ENCODE measurements at places on chromosomes 4 and X.

DNA sequence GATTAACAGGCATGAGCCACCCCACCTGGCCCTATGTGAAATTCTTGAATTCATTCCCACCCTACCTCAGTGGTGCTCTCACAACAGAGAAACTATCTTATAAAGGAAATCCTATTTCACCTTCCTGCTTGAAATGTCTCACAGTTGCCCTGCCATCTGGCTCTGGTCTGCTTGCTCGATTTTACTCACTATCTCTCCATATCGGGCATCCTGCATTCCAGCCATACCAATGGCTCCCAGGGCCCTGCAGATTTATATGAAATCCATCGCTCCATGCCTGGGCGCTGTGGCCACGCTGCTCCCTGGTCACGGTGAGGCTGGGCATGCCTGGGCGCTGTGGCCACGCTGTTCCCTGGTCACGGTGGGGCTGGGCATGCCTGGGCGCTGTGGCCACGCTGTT, 15.8 kb downstream of the SORBS2 start:
- no peak for DNase-seq

DNA sequence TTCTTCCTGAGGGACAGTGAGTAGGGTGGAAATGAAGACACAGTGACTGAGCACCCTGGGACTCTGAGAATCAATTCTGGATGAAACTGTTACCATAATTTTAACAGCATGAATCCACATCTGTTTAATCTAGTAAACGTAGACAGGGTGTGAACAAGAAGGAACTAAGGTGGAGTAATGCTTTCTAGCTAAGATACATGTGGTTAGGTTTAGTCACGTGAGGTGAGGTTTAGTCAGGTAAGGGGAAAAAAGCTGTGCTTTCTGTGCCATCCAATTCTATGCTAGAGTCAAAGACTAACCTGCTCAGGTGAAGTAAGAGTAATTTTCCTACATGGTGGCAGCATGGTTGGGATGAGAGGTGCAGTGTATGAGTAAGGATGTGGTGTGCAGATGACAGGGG, 54.0 kb upstream of the C4orf54 start:
- DNase-seq: no peak

DNA sequence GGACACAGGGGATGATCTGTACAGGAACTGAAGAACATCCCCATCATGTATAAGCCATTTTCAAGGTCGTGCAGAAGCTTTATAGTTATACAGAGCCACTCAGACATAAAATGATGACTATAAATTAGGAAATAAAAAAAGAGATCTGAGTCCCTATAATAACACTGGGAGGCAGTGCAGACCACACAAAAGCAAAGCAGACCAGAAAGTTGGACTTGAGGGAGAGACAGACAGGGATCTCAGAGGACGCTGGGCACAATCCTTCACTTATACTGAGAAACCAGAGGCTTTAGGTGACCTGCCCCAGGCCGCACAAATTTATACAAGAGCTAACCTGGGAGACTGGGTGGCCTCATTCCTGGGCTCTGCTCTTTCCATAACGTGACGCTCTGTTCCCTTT, 70.5 kb downstream of the HADH start:
- peak; percentile 9 for DNase-seq

GRCh38 chr4:188841523-188841922, 702.3 kb downstream of the TRIML1 start:
- no peak for DNase-seq

GRCh38 chr4:74364256-74364651, 691 bp upstream of the EREG start:
- DNase-seq: no peak

- no peak for DNase-seq
Observed at GRCh38 chr4:103375278-103375677, 177.1 kb upstream of the CENPE start.

DNA sequence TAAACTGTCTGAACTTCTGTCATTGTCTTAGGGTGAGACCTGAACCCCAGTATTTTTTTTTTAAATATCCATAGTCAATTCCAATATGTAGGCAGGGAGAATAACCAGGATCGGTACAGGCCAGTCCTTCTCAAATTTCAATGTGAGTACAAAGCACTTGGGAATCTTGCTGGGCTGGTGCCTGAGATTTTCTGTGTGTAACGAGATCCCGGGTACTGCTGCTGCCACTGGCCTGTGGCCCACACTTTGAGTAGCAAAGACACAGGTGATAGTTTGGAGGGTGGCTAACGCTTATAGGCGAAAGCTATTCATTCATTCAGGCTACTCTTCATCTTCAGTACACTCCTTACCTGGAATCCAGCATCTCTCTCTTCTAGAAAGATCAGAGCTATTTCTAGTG, 923.6 kb upstream of the TENM3 start:
- no peak for DNase-seq

DNA sequence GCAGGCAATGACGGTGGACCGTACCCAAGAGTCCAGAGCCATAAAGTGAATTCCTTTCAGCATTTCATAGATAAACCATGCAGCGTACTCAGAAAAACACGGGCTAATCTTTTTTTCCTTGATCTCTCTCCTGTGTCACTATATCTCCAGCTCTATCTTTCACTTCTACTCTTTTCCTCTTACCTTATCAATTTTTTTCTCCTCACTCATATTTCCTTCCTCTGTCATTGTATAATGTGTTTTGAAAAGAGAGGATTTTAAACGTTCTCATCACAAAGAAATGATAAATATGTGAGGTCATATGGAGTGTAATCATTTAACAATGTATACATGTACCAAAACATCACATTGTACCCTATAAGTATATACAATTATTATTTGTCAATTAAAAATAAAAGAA, 176.5 kb downstream of the CPE start:
- no peak for DNase-seq

GRCh38 chrX:51332188-51332942, at the start of gene NUDT10:
TSS of gene NUDT10 (plus strand) at chrX:51332822. CDS start at chrX:51332966, 144 bp downstream.
- DNase-seq: no peak

DNA sequence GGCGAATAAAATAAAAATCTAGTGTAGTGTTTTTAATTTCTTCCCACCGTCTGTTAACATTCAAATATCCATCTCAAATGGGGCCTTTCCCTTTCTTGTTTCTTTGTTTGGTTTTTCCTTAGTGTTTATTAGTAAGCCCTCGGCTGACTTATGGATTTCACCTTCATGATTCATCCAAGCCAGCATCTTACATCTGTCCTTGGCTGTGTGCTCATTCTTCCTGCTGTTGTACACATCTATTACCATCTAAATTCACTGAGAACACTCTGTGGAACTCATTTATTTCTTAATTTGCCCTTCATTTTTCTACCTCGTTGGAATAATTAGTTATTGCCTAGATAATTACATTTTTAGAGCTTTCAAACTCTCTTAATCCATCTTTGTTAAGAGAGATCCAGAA, 84.9 kb downstream of the SPCS3 start:
- DNase-seq: no peak

DNA sequence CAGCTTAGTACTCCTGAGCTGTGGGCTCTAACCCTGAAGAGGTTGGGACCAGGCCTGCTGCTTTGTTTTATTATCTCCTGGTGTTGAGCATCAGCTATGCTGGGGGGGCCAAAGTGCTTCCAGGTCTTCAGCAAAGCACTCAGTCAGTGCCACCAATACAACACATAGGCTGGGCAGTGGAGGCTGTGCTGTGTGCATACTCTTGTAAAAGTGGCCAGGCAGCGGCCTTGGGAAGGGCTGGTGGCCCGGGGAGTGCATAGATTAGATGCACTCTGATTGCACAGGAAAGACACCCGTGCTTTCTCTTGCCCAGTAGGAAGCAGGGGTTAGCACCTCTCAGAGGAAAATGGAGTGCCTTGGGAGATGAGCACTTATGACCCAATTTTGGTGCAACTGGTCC, 534.0 kb downstream of the ARAP2 start:
- no peak for DNase-seq

DNA sequence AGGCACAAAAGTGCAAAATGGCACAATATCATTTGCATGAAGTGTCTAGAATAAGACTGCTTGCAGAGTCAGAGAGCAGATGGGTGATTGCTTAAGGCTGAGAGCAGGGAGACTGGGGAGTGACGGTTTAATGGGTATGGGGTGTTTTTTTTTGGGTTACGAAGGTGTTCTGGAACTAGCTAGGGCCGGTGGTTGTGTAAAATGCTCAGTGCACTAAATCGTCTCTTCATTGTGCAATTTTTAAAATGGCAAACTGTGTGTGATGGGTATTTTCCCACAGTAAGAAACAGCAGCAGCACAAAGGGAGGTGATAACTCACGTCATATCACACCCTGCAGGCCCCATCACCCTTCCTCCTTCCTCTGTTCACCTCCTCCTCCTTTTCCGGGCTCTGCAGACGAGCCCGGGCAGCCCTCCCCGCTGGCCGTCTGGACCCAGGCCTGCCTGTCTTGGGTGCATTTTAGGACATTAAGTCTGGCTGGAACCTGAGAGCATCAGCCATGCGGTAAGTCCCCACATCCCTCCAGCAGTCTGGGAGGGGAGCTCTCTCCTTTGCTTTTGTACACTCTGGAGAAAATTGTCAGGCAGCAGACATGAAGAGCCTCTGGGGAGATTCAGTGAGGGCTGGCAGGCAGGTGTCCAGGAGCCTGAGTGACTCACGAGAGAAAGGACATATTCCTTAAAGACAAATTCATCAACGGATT, 42.7 kb downstream of the ASMT start:
- no peak for DNase-seq

GRCh38 chrX:44503560-44503959, 39.1 kb downstream of the FUNDC1 start:
- no peak for DNase-seq

DNA sequence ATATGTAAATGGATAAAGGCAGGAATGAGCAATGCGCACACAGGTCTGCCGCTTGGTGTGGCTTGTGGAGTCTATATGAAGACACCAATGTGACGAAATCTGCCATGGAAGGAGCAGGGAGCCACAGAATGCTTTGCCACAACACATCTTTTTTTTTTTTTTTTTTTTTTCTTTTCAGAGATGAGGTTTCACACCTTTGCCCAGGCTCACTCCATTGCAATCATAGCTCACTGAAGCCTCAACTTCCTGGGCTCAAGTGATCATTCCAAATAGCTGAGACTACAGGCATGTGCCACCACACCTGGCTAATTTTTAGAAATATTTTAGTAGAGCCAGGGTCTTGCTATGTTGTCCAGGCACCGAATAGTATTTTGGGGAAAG, 17.4 kb upstream of the SLC34A2 start:
- no peak for DNase-seq

DNA sequence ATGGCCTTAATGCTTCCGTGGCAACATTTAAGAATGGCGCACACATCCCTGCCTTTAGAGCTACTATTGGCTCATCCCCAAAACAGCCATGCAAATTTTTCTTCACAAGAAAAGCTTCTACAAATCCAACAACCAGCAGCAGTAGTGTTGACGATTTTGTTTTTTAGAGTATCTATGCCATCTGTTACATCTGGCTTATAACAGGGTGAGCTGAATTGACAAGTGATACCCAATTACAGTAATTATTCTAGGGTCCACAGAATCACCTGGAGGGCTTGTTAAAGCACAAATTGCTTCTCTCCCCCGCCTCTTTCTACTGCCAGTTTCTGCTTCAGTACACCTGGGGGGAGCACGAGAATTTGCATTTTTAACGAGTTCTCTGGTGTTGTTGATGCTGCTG, 34.1 kb downstream of the DCHS2 start:
- DNase-seq: no peak

GRCh38 chr4:55682295-55682694, 46.2 kb upstream of the NMU start:
- DNase-seq: no peak

GRCh38 chr4:158728236-158728635, 5.0 kb upstream of the PPID start:
- no peak for DNase-seq

DNA sequence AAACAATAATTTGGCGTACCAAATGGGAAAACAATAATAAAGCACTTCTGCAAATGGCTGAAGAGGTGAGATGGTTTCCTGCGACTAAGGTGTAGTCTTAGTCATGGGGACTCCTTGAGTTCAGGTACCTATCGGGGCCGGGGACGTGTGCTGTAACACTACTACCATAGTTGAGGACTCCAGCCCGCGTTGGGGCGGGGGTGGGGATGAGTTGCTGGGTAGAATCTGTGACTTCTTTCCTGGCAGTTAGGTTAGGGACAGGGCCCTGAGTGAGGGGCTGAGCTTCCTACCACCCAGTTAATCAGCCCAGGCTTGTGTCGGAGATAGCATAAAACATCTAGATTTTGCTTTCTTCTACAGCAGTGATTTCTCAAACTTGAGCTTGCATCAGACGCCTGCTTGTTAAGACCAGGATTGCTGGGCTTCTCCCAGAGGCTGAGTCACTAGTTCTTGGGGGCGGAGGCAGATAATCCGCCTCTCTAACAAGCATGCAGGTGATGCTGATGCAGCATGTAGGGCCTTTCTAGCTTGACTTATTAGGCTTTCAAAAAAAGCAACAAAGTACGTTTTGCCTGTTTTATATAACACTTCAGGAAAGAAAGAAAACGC, 30.2 kb downstream of the RBBP7 start:
- no peak for DNase-seq

DNA sequence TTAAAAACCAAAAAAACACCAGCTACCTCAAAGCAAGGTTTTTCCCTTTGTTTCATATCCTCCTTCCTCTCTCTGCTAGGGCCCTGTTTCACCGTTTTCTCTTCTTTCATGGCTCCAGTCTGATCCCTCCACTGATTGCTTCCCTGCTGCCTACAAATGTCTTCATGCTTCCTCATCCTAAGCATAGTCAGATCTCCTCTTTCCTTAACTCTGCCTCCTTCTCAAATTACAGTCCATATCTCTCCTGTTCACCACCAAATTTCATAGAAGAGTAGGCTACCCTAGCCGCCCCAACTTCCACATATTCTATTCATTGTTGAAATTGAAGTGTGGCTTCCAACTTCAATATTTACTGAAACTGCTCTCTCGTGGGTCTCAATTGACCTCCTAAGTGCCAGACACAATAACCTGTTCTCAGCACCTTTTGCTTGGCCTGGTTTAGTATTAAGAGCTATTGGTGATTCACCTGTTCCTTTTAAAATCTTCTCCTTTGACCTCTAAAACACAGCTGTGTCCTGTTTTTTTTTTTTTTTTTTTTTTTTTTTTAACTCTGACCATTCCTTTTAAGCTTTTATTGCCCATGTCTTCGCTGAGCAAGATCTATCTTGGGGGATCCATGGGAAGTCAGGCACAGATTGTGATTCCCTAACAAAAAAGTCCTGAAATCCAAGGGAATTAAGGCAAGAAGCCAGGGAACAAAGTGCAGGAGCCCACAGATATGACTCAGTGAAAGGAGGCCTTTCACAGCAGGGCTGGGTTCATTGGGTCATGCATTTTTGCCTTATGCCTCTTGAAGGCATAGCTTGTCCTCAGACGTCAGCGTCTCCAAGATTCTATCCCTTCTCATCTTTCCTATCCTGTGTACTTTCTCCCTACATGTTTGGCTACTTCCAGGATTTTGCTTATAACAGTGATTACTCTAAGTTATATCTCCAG, 85.4 kb downstream of the RPS3A start:
- DNase-seq: no peak

GRCh38 chr4:64230709-64231310, 178.4 kb downstream of the TECRL start:
- DNase-seq: no peak

- DNase-seq: no peak
Observed at GRCh38 chr4:87529187-87529586, at the start of gene SPARCL1. TSS of gene SPARCL1 (minus strand) at chr4:87529376. CDS start at chr4:87499574, 29,802 bp downstream.

GRCh38 chr4:37453281-37453998, 208.9 kb downstream of the NWD2 start:
- no peak for DNase-seq

GRCh38 chrX:155070663-155070974, 317 bp downstream of the CMC4 start:
- DNase-seq: no peak

GRCh38 chr4:129532573-129532972, 436.6 kb downstream of the C4orf33 start:
- no peak for DNase-seq
